ENCODE measurements at places on chromosomes 7 and 10.

GRCh38 chr7:11478426-11478825, 353.6 kb downstream of the THSD7A start:
- DNase-seq, result no peak

- DNase-seq, result peak; percentile 71
Measured at GRCh38 chr10:21516242-21517131, 9.0 kb downstream of the SKIDA1 start.

- no peak for DNase-seq
Measured at GRCh38 chr10:118948786-118949185, 80.7 kb upstream of the NANOS1 start.

DNA sequence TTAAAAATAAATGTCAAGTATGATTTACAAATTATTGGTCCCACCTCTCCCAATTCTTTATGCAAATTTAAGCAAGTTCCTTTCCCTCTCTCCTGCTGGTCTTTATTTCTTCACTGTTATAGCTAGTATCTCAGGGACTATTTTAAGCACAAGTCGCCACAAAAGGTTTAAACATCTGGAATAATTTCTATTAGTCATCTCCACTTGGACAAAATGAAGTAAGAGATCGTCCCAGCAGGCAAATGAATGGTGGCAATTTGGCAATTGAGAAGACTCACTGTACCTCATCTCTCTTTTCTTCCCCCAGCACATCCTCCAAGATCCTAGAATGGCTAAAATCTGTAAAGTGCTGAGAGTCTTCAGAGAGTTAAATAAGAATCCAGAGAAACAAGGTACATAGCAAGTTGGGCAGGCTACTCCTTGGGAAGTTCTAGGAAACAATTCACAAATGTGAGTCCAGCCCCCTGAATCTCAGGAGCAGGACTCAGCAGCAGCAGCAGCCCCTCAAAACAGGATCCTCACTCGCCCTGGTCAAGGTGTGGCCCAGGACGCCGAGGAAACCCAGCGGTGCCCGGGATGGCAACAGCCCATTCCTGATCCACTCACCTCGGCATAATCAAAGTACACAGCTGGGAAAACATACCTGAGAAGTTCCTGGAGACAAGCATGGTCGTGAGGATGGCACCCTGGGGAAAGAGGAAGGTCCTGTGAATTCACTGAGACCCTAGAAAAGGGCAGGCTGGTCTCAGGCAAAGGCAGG, 30.3 kb upstream of the NDST2 start:
- no peak for DNase-seq

GRCh38 chr7:16883918-16884317, 2.1 kb upstream of the AGR3 start:
- peak; percentile 78 for DNase-seq

- DNase-seq, result no peak
Measured at GRCh38 chr7:33901199-33901598, 4.1 kb upstream of the BMPER start.

DNA sequence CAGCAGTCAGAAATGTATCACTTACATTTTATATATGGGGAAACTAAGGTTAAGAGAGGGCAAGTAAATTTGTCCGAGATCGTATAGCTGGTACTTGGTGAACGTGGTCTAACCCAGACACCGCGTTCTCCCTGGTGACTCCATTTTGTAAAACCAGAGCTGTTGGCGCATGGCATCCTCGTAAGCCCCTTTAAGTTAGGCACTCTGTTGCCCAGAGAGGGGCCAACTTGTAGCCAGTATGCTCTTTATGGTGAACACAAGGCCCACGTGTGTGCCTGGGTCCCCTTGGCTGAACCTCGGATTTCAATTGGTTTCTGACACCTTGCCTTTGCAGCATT, 39.7 kb upstream of the ZNF518A start:
- DNase-seq, result no peak

DNA sequence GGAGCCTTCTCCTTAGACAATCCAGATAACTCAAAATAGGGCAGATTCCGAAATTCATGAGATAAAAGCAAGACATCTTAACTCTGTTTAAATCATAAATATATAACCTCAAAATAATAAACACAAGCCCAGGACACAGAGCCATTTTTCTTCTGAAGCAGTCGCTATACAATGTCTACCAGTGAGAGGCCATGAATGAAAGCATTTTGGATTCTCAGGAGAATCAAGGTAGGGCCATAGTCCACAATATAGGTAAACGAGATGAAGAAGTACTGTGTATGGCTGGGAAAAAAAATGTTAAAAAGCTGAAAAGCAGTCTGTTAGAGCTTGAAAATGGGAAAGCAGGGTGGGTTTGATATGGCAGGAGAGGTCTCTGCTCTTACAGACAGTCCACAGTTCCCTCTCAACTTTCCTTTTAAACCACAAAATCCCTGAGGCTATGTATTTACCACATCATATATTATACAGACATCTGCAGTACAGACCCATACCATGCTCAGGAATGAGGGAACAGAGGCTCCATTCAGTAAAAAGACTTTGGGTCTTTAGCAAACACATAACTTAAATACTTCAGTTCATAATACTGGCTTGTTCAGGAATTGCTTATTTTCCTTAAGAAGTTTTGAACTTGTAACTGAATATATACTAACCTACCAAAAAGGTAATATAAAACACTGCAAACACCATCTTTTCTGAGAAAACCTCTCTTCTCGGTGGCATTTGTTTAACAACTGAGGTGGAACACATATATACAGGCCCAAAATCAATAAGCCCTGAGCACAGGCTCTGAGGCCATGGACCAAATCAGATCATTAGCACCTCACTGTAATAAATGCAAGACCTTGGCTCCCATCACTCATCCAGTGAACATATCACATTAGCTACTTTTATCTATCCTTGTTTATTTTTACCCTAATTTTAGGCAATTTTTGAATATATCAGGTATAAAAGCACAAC, 109.3 kb downstream of the SORBS1 start:
- no peak for DNase-seq

GRCh38 chr10:51846856-51847506, 147.6 kb upstream of the CSTF2T start:
- no peak for DNase-seq

GRCh38 chr7:129094501-129094900, 39.6 kb upstream of the TNPO3 start:
- peak; percentile 54 for DNase-seq

GRCh38 chr10:5976512-5977470, 552 bp downstream of the IL15RA start:
- no peak for DNase-seq

- DNase-seq, result no peak
Measured at GRCh38 chr10:67200913-67201564, 275.2 kb downstream of the LRRTM3 start.

DNA sequence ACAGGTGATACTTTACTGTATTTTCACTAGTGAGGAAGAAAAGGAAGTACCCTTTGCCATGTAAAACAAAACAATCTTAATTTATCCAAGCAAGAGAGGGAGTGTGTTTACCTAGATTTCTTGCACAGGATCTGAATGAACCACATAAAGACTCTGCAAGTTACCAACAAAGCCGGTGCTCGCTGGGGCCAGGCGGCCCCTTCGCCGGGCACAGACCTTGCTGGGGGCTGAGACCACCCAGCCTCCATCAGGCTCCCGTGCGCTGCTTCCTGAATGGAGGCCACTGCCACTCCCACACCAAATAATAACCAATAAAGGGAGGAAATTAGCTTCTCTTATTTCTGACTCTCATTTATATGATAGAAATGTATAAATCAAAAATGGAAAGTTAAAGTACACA, 625.0 kb upstream of the ADARB2 start:
- no peak for DNase-seq

DNA sequence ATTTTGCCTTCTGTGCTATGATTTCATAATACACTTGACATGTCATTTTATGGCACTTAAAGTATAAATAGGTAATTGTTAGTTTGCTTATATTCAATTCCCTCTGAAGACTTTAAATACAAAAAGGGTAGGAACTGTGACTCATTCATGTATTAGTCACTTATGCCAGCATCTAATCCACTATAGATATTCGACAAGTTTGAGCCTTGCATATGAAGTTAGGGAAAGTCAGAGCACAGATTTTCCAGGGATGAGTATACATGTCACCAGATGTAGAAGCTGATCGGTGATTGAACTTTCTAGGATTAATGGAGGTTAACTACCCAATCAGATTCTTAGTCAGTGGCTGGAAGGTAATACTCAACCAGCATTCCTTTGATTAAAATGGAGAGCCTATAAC, 1321.5 kb downstream of the XPNPEP1 start:
- DNase-seq, result no peak

DNA sequence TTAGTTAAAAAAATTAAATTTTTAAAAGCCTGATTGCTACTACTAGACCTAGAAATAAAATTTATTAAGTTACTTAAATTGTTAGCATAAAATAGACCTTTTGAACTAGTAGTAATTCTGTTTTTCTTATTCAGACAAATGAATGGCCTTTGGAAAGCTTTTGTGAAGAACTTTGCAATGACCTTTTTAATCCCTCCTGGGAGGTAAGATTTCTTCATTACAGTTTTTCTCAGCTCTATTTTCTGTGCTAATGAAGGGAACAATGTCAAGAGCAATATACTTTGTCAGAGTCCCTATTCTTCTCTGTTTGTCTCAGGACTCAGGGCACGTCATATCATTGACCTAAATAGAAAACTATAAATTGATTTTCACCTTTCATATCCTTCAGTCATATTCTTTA, 33.5 kb downstream of the BTAF1 start:
- no peak for DNase-seq

DNA sequence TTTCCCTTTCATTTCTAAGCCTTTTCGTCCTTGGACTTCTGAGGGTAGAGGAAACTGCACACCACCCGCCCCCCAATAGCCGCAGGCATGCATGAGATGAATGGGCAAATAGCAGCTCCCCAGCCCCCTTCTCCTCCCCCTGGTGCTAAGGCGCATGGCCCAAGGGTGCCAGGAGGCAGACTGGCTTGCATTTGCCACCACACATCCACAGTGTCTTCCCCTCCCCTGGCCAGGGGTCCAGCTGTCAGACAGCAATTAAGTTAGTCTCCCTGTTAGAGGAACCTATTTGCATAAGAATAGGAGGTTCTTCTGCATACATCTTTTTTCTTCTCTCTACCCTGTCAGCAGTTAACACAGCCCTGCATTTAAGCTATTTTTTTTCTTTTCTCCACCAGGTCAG, 20.2 kb downstream of the TOMM7 start:
- no peak for DNase-seq

GRCh38 chr7:80740778-80741545, 102.5 kb downstream of the CD36 start:
- no peak for DNase-seq
